ENCODE measurements at places on chromosomes 11 and 22.

DNA sequence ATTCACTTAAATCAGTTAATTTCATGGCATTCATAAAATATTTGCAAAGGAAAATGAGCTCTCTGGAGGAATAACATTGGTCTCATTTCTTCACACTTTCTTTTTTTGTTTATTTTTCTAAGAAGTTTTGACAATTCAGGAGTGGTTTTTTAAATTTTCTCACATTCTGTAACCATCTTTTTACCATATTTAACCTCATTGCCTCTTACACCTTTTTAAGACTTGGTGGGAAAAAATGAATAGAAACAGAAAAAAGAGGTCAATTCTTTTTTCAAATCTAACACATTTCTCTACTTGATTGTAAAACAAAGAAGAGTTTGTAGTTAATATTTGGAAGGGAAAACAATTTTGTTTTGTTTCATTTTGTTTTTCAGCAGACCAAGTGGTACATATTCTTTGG, 1034.7 kb upstream of the RAG2 start:
- DNase-seq = no peak

DNA sequence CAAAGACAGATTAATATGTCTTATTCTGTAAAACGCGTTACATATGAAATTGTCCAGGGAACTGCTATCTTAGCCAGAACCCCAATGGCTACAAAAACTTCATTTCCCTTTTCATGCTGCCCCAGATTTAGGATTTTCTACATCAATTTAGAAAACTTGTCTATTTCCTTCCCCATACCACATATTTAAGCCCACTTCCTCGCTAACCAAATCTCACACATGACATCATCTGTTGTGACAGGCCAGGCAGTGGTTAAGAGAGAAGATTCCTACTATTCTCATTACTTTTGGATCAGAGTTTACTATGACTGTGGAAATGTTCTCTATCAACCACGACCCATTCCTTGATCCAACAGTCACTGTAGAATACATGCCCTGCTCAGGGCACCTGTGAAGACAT, 15.9 kb downstream of the CCDC82 start:
- no peak for DNase-seq

GRCh38 chr11:115180272-115180671, 323.9 kb downstream of the CADM1 start:
- DNase-seq = no peak

DNA sequence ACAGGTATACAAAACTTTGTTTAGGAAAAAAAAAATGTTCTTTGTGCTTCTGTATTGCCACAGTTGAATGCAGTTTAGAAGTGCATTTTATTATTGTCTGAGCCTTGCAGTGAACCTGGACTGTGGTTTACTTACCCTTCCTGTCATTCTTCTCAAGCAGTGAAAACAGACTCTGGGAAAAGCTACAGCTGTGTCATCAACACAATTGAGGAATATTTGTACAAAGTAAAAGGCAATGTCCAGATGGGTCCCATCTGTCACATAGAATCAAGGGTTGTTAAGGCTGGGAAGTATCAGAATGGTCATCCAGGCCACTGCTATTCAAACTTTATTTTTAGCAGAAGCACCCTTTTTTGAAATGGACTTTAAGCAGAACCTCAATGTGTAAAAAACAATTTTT, 73.3 kb downstream of the TRIM44 start:
- no peak for DNase-seq

- no peak for DNase-seq
Measured at GRCh38 chr11:62116451-62116850, 7.4 kb upstream of the INCENP start.

Data from activated naive CD4-positive, alpha-beta T cell treated with anti-CD3 and anti-CD28 coated beads for 36 hours (primary cell).